ENCODE measurements at places on chromosomes 1 and 21.

- no peak for DNase-seq
Measured at GRCh38 chr1:40044110-40044509, 3.6 kb downstream of the CAP1 start.

DNA sequence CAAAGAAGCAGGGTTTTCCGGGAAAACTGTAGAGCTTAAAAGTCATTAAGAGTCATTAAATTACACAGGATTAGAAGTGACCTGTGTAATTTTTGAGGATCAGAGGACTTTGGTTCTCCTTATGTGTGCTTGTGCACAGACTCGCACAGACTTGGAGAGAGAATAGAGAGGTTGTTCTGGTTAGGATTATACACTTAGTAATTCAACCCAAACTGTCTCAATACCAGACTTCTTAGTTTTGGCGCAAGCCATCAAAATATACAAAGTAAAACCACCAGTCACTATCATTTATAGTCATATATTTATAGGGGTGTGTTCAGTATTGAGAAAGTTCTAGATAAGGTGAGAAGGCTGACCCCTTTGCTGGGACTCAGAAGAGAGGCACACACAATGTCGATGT is 112.3 kb downstream of the HLX start:
- DNase-seq, result no peak

DNA sequence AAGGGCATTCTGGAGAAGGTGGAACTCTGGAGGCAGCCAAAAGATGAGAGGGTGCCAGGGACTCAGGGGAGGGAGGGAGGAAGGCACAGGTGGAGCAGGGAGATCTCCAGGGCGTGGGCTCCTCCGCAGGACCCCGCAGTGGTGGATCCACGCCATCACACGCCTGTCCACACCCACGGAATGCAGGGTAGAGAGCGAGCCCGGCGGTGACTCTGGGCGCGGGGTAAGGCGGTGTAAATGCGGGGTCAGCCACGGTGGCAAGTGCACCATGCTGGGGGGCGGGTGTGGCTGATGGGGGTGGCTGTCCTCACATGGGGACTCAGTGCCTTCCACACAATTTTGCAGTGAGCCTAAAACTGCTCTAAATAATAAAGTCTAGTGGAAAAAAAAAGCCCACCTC is 105.1 kb upstream of the TTC34 start:
- DNase-seq, result no peak

DNA sequence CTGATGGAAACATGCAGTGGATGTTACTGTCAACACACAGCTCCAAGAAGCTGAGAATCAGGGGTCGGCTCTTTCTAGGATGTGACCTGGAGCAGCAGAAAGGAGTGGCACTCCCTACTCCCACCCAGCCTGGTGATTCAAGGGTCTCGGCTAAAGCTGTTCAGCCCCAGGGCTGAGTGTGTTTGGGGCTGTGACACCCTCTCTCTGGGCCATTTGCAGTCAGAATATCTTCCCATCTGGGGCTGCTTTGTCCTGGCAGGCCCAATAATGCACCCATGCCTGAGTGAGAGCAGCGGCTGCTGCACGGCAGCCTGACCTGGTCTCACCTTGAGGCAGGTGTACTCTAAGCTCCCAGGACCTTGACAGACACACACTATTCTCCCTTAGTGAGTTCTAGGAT is 52.5 kb upstream of the AJAP1 start:
- DNase-seq, result no peak

GRCh38 chr1:203932556-203932955 is 71.2 kb downstream of the SNRPE start:
- no peak for DNase-seq

DNA sequence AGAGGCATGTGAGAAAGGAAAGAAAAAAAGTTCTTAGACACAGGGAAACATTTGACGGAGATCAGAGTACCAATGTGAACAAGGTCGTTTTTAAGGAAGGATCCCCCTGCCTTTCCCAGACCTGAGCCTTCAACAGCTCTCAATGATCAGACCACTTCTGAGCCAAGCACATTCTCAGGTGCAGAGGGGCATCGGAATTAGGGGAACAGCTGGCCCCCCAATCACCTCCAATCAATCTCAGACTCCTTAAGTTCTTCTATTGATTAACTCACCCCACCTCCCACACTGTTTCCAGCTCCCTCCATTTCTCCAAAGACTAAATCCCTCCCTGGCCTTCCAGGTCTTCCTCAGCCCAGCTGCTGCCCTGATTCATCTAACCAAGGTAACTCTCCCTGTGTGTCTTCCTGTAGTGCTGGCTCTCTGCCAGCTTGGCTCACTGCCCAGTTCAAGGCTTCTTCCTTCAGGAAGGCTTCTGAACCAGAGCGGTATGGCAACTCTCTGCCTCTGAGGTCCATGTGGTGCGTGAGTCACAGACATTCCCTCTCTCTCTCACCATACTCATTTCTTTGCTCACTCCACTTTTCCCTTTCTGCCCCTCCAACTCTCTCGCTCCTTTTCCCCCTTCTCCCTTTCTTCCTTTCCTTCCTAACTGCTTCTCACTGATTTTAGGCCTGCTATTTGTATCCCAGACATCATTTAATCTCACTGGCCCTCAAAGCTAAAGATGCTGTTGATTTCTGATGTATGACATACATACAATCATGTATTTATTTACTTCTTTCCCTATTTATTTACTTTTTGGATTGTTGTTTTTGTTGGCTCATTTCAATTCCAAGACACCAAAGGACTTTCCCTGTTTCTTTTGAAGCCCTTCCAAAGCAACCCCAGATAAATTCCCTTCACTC is 18.1 kb downstream of the CFAP45 start:
- DNase-seq, result no peak

DNA sequence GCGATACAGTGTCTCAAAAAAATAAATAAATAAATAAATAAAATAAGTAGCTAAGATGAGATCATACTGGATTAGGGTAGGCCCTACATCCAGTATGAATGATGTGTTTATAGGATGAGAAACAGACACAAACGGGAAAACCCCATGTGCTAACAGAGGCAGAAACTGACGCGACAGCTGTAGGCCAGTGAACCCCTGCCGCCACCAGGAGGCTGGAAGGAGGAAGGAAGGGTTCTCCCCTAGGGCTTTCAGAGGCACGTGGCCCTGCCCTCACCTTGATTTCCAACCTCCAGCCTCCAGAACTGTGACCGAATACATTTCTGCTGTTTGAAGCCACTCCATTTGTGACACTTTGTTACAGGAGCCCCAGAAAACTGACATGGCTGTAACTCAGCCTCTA is 38.5 kb downstream of the CHD5 start:
- peak; percentile 60 for DNase-seq

DNA sequence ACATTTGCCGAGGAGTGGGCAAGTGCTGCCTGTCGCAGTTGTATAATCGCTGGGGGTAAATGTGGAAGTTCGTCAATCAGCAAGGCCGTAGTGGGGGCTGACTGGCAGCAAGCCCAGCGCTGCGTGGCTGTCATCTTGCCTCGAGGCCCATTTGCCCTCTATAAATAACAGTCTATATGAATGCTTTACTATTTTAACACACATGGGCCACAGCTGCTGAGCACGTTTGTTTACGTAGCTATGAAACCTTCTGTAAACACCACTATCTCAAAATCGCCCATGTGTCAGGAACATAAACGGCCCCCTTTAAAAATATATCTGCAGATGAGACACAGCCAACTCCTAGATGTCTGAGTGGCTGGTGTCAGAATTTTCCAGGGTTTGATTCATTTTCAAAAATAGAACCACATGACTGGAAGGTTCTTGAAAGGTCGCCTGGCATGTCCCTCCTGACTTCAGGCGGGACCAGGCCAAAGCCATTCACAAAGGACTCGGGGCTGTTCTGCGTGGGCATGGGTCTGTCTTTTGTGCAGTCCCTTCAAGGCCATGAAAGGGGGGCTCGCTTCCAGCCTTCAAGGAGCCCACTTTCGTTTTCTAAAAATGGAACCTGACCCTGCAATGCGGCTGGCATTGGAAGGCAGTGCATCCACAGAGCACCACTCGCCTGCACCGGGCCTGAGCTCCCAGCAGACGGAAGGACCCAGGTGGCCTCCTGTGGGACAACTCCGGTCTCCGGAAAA is 205.5 kb downstream of the KCNJ6 start:
- DNase-seq, result no peak

DNA sequence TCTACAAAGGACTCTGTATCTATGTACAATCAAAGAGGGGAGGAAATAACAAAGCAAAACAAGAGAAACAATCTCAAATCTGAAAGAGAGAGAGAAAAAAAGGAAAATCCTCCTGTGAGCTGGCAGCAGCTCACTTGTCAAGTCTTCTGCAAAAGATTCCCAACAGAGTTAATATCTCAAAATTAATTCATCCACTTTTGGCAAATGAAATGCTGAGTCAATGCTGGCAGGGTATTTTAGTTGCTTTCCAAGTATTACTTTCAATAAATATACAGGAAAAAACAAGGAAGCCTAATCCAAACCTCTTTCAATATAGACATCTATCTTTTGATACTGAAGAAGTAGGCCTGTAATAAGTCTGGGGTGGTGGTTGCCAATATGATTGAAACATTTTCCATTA is 613.9 kb upstream of the NEGR1 start:
- DNase-seq, result no peak

DNA sequence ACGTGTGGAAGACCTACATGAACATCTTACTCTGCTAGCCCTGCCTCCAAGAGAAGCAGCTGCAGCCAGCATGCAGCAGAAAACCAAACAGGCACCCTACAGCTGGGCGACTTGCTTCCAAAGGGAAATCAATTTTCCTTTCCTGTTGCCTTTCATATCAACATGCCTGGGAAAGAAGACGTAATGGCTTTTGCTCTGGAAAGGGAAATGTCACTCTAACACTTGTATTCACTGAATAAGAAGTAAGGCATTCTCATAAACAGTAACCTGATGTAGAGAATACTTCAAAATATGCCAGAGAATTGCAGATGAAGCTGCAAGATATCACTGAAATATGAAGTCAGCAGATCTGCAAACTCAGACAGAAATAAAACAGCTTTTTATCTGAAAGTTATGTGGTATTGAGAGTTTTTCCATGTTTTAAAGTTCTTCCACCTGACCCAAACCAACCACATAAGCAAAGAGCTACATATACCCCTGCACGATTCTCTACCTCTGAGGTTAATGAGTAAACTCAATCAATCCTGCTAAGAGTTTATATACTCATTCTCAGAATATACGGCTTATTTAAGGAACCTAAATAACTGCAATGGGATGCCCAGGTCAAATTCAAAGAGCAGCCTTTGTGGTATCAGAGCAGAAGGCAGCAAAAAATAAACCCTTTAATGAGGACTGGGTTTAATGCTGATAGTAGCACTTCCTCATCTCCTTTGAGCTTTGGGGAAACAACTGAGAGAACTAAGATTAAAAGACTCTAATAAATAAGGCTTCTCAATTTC is 150.9 kb downstream of the RERE start:
- no peak for DNase-seq

GRCh38 chr1:29761159-29761928 is 525.0 kb downstream of the PTPRU start:
- DNase-seq, result no peak

GRCh38 chr1:244046907-244047611 is 4.0 kb upstream of the ZBTB18 start:
- DNase-seq, result no peak

GRCh38 chr1:98351561-98351960 is 310.0 kb upstream of the SNX7 start:
- DNase-seq, result no peak

GRCh38 chr1:170711682-170712081 is 47.8 kb downstream of the PRRX1 start:
- no peak for DNase-seq

DNA sequence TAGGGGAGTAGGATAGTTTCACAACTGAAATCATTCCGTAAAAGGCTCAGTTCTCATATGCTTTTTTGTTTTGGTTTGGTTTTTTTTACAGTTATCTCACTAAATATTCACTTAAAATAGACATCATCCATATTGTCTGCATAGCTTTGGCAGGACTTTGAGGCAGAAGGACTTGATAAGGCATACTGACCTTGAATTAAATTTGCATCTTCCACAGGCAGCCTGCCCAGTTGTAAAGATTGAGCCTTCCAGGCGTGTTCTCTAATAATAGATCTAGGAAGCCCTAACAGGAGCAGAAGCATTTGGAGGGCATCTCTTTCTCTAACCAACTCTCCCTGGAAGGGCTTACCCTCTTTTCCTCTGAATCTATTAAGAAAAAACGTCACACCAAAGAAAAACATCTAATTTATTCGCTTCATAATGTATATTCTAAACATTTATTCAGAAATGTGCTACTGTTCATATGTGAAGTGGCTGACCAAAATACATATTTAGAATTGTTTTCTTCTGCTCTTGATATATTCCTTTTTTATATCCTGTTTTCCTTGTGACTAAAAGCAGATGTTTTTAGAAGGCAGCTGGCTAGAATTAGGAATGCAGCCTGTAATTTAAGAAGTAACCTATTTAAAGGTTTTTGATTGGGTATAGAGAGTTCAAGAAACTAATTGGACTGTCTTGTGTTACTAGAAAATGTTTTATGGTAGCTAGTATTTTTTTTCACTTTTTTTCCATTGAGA is 20.2 kb downstream of the DESI2 start:
- DNase-seq, result no peak

Measured in stimulated activated naive B cell treated with anti-CD40 and anti-IgM and Interleukin-4, amounts not matched to agents 10 μg/mL and 1 μg/mL and 100 μg/mL, for 72 hours (primary cell).